Stimulated activated CD8-positive, alpha-beta memory T cell treated with anti-CD3 and anti-CD28 coated beads, Interleukin-7, amount 100 ng/mL, for 24 hours (primary cell): ENCODE measurements at places on chromosomes 4 and X.

DNA sequence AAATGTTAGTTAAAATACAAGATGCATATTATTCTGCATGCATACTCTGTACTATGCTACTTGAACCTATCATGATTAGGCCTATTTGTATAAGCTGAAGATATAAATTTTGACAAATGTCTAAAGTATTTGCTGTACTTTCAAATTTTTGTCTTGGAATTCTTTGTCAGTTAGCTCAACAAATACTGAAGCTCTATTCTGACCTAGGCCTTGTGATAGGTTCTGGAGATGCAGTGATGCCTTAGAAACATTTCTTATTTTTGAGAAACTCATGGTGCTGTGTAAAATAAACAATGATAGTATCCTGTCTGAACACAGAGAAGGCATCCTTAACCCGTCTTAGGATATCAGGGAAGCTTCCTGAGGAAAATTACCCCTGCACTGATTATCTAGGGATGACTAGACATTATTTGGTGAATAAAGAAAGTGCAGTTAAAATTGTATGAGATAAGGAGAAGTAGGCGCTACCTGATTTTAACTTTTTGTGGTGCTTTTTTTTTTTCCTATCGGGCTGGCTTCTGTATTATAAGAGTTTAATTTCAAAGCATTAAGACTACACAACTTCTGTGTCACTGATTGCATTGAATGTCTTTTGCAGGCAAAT, 43.4 kb downstream of the MOB1B start:
- DNase-seq, result no peak

GRCh38 chrX:11944501-11944900, 186.5 kb downstream of the MSL3 start:
- DNase-seq, result no peak

- DNase-seq, result no peak
Observed at GRCh38 chr4:104829761-104830160, 316.9 kb upstream of the TET2 start.

GRCh38 chr4:17280261-17281018, 231.4 kb downstream of the QDPR start:
- DNase-seq, result no peak

GRCh38 chr4:75555294-75556164, at the start of gene ODAPH:
Gene ODAPH (plus strand): TSS chr4:75556066. CDS start chr4:75556083, 17 bp downstream.
- no peak for DNase-seq

DNA sequence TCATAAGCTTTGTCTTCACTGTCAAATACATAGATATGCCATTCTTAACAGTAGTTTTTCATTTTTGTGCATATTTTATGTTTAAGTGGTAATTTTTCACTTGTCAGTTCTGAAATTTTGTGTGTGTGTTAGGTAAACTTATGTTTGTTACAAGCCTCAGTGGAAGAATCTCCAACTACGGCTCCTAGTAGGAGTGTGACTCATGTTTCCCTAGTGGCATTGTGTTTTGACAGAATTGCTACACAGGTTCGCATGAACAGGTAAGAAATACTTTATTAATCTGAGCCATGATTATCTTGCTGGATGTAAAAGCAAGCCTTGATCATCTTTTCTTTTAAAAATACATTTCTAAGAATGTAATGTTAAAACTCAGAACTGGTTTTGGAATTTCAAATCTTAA, 94.4 kb downstream of the BLTP1 start:
- no peak for DNase-seq

DNA sequence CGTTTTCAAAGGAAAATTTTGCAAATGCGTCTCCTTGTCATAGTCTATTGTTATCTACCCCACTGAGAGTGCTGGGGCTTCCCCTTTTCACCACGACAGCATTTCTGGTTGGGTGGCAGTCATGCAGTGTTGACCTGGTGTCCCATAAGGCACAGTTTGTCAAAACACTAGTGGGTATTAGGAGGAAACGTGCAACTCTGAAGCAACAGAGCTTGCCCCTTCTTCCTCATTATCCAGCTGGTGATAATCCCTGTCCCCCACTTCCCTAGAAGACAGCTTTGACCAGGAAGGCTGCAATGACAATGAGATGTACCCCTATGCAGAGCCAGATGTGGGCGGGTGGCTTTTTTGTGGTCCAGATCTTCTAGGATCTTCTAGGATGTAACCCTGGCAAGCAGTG, 1.8 kb downstream of the TBC1D1 start:
- no peak for DNase-seq

GRCh38 chr4:157421365-157421764, 200.8 kb downstream of the GRIA2 start:
- no peak for DNase-seq

GRCh38 chrX:111170017-111170416, 74.0 kb downstream of the PAK3 start:
- no peak for DNase-seq

- DNase-seq, result no peak
Observed at GRCh38 chr4:123060039-123060770, 137.8 kb upstream of the NUDT6 start.

- no peak for DNase-seq
Observed at GRCh38 chr4:182969651-182970279, 52.6 kb upstream of the DCTD start.

DNA sequence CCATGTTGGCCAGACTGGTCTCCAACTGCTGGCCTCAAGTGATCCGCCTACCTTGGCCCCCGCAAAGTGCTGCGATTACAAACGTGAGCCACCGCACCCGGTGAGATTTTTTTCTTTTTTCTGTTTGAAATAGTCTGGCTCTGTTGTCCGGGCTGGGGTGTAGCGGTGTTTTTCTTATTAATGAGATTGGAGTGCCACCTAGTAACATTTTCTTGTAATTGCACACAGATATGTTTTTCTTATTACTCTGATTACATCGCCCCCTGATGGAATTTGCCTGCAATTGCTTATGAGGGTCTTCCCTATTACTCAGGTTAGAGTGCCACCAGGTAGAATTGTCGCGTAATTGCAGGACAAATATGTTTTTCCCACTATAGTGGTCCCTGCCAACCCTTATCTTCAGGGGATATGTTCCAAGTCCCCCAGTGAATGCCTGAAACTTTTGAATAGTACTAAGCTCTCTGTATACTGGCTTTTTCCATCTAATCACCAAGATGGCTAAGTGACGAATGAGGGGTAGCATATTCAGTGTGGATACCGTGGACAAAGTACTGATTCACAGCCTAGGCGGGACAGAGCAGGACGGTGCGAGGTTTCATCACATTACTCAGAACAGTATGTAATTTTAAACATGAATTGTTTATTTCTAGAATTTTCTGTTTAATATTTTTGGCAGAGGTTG, 8.6 kb upstream of the PDHA1 start:
- no peak for DNase-seq

DNA sequence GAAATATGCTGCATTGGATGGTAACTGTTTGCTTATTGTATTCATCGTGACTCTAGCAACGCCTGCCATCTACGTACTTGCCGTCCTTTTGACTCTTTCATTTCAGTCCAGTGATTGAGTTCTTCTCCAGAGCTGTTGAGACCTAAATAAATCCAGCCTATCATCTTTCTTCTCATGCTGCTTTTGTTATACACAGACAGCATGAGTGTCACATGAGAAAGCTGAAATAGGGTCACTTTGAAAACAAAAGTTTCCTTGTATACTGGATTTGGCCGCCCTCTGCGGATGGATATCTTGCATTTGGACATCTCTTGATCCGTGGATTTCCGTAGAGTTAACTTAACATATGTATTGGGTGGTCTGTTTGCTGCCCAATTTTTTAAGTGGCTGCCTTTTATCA, 67.2 kb downstream of the TMPRSS11F start:
- no peak for DNase-seq

DNA sequence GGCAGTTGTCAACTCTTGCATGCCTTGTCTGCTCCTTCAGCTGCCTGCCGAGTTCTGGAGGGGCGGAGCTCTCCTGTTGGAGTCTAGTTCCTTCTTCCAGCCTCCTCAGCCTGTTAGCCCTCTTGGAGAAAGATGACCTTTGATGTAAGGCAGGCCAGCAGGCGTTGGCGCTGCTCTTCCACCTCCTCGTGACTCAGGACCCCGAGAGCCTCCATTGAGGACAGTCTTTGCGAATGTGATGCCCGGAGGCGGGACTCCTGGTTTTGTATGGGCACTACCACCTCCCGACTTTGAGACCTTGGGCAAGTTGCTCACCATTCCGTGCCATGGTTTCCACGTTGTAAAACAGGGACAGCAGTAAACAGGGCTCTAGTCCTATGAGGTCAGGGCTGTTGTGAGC, 108.3 kb downstream of the TENM3 start:
- no peak for DNase-seq

DNA sequence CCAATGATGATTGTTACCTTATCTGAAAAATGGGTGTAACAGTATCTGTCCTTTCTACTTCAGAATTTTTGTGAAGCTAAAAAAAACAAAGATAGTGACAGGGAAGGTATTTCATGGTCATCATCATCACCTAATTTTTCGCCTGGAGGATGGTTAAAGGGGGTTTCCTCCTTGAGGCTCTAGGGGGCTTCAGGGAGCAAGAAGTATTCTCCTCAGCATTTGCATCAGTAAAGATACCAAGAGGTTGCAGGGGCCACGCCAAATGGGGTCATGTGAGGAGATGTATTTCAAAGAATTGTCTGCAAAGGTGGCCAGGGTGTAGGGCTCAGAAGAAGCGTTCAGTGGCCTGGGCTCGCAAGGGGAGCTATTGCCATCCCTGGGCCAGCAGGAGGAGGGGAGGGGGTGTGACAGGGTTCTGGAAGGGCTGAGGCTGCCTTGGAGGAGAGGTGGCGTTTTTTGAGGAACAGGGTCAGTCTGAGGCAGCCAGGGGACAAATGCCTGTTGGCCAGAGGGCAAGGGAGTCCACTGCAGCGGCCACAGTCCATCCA, 7.3 kb upstream of the NSG1 start:
- DNase-seq, result no peak

- DNase-seq, result no peak
Observed at GRCh38 chrX:150450519-150451177, 87.5 kb downstream of the MAMLD1 start.

DNA sequence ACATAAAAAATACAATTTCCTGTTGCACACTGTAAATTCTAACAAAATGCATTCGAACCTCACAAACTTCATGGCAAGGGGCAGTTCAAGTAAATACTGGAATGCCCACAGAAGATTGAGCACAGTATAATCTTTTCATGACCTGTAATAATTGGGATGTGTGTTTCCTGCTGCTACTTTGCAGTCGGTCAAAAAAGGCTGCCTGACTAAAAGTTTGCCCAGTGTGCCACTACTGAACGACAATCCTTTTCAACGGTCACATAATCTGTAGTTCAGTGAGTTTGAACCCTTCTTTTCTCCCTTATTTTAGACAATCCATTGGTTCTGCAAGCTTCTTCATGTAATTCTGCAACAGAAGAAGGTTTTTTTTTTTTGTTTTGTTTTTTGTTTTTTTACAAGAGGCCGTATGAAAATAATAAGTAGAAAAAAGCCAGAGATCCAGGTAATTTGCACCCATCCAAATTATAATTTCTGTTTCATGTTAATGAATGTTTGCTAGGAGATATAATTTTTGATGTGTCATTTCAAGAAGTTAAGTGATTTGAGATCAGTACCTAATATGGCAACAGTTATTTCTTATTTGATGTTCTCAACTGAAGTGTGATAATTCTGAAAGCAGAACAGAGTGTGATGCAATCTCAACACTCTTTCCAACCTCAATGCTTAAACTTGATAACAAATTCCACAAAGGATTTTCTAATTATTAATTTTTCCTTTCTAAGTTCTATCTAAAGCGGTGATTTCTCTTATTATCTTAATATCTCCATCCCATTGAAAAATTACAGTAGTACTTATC, 237.6 kb downstream of the FSTL5 start:
- DNase-seq, result no peak
